ENCODE measurements at places on chromosomes 16 and 17.
A peak's percentile ranks its signal among the peaks of the same experiment; 100 is the strongest.

DNA sequence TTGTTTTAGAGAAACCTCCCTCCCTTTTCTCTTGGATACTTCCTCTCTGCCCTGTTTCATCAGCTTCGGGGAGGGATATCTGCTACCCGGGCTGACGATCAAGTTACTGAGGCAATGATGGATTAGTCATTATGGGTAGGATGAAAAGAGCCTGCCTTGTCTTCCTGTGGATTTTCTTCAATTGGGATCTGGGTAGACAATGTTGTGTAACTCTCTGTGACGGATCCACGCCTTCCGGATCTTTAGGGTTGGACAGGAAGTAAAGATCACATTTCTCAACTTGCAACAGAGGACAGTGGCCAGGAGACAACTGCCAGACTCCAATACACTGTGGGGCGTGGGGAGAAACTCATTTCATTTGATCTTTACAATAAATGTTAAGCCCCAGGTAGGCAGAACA, 11.3 kb upstream of the CHST6 start:
- DNase-seq = peak; percentile 89

- DNase-seq = no peak
Measured at GRCh38 chr17:79137015-79137788, 62.6 kb downstream of the ENGASE start.

- DNase-seq = no peak
Measured at GRCh38 chr17:60325730-60326524, 66.0 kb downstream of the USP32 start.

- DNase-seq = no peak
Measured at GRCh38 chr17:56936697-56937322, 23.0 kb upstream of the TRIM25 start.

DNA sequence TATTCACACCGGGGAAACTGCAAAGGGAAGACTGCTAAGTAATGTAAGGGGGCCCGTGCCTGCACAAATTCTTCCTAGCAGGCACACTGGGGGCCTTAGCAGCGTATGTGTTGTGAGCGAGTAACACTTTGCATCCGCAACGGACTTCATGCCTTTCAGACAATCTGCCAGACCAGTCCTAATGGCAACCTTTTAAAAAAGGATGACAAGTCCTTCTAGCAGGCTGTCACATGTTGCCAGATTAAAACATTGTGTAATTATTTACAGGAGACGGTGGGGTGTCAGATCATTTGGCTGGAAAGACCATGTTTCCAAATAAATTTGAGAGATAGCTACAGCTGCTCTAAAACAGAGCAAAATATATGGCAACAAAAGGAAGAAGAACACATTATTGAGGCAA, 46.1 kb downstream of the CPPED1 start:
- no peak for DNase-seq

Measured in fibroblast of upper back skin (primary cell).